ENCODE measurements at places on chromosomes 1 and 21. TPM values are rescaled to one million over a fixed set of nuclear protein-coding genes. Genes with fewer than 3 reads are reported as not detected.

GRCh38 chr1:94646786-94647555 lies 105.4 kb upstream of the F3 start:
- DNase-seq, result no peak

DNA sequence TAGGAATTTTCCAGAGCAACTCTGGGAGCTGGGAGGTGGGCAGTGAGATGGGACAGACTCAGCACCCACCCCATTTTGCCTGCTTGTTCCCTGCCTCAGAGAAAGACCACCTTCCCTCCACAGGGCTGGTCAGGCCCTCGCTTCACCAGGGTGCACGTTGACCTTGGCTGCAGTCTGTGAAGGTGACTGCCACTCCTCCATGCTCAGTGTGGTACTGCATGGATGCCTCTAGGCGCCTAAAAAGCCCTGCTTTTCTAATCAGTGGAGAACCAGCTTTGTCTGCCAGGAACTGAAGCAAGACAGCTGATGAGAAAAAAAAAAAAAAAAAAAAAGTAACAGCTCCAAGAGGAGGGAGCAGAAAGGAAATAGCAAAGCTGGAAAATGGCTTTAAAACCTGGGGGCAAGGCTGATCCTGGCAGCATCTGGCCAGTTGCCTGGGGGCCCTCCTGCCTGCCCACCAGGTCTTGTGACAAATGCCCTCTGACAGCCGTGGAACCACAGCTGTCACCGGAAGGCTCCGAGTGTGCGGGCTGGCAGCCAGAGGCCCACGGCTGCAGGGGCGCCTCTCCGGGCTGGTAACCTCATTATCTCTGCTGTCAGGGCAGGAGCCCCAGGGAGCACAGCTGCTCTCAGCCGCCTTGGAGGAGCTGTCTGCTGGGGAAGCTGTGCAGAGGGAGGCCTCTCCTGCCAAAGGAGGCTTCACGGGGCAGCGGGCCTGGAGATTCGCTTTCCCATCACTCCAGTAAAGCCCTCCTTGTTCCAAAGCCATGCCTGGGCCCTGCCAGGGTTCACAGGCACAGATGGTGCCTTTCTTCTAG lies 13.7 kb downstream of the KIAA1614 start:
- DNase-seq, result peak; percentile 90

GRCh38 chr1:57393058-57393584 lies 30.7 kb downstream of the DAB1 start:
- DNase-seq, result no peak

Gene MEX3A
- total RNA-seq, result 12.7 TPM

DNA sequence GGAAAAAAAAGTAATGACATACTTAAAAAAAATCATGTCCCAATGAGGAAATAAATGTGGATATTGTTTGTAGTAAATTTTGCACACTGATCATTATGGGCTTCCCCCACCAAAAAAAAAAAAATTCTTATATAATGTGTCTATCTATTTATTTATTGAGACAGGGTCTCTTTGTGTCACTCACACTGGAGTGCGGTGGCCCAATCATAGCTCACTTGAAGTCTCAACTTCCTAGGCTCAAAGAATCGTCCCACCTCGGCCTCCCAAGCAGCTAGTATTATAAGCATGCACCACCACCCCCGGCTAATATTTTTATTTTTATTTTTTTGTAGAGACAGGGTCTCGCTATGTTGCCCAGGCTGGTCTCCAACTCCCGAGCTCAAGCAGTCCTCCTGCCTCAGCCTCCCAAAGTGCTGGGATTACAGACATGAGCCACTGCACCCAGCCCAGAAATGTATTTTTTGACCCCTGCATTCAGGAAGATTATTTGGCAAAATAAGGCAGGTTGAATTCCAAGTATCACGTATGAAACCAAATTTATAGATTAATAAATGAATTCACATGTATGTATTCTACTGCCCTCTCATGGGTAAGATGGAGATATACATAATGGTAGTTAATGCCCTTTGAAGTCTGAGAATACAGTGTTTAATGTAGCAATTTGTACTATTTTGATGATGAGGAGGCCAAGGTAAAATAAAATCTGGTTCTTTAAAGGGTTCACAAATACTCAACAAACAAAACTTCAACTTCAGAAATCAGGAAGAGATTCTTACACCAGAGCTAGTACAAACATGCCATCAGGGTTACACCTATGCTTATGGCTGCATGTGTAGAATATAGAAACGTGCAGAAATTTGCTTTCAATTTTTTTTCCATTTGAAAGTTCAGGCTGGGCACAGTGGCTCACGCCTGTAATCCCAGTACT lies 1.4 kb upstream of the DENND2C start:
- no peak for DNase-seq

- DNase-seq, result no peak
Observed at GRCh38 chr1:24910751-24911650, 19.1 kb downstream of the RUNX3 start.

DNA sequence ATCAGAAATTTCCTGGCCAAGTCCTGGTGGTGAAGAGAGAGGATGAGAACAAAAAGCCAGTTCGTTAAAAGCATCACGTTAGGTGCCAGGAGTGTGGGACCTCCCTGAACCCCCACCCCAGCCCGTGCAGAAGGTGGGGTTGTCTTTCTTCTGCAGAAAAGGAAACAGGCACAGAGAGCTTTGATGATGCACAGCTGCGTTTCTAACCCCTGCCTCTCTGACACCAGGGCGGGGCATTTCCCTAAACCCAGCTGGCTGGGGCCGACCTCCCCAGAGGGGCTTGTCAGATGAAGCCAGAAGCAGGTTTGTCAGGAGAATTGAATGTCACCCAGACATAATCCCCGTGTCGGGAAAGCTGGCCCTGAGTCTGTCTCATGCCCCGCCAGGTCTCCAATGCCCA lies 189.3 kb upstream of the EDN2 start:
- no peak for DNase-seq

Gene KNCN
- total RNA-seq, result not detected

GRCh38 chr1:161225178-161225533 lies 704 bp upstream of the TOMM40L start:
- no peak for DNase-seq

GRCh38 chr1:195773931-195774330 lies 834.3 kb downstream of the KCNT2 start:
- DNase-seq, result no peak

- DNase-seq, result no peak
Observed at GRCh38 chr1:156400191-156400935, 31.4 kb downstream of the RHBG start.

Gene PPFIA4
- total RNA-seq, result 6.0 TPM

GRCh38 chr1:173112129-173112528 lies 61.4 kb upstream of the TNFSF18 start:
- no peak for DNase-seq

Gene DISC1
- 7.1 TPM for total RNA-seq

Gene CADM3
- total RNA-seq, result 0.22 TPM

DNA sequence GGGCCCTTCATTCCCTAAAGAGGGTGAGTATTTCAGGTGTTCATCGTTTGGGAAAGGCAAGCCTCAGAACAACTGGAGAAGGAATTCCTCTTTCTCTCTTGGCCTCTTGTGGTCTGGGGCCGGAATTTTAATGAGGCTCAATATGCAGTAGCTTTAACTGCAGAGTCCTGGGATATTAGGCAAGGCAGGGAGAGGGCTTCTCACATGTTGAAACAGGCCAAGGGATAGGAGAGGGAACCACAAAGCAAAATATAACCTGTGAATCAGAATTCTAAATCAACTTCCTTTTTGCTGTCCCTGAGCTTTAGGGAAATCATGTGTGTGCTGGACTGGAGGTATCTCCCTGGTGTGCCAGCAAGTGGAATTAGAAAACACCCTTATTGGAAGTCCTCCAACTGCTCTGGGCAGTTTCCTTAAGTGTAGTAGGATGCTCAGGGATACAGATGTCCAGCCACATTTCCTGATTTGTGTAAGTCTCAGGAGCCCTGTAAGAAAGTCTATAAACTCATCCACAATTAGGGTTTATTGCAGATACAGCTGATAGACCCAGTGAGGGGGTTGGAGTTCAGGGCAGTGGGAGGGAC lies 215.8 kb upstream of the ZRANB2 start:
- no peak for DNase-seq

GRCh38 chr21:35711213-35711612 lies 349.1 kb downstream of the SETD4 start:
- DNase-seq, result no peak

Gene GSTM1
- 17.8 TPM for total RNA-seq

DNA sequence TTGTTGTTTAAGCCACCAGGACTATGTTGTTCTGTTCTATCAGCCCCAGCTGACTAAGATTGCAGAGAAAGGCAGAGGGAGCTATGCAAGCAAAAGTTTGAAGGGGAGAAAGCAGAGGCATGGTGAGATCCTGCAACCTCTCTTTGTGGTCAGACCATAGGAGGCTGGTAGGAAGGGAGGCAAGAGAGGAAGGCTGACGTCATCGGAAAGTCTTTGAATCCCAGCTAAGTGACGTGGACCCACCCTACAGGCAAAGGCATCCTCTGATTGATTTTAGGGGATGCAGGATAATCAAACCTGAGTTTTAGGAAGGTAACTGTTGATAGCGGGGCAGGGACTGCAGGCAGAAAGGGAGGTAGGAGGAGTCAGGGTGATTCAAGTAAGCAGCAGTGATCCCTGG lies 23.3 kb upstream of the TNNI1 start:
- DNase-seq, result no peak

Gene S100B
- total RNA-seq, result 0.41 TPM

- no peak for DNase-seq
Observed at GRCh38 chr1:175192111-175192629, 406 bp downstream of the KIAA0040 start.

- no peak for DNase-seq
Observed at GRCh38 chr1:24309762-24310485, 9.2 kb upstream of the GRHL3 start.

DNA sequence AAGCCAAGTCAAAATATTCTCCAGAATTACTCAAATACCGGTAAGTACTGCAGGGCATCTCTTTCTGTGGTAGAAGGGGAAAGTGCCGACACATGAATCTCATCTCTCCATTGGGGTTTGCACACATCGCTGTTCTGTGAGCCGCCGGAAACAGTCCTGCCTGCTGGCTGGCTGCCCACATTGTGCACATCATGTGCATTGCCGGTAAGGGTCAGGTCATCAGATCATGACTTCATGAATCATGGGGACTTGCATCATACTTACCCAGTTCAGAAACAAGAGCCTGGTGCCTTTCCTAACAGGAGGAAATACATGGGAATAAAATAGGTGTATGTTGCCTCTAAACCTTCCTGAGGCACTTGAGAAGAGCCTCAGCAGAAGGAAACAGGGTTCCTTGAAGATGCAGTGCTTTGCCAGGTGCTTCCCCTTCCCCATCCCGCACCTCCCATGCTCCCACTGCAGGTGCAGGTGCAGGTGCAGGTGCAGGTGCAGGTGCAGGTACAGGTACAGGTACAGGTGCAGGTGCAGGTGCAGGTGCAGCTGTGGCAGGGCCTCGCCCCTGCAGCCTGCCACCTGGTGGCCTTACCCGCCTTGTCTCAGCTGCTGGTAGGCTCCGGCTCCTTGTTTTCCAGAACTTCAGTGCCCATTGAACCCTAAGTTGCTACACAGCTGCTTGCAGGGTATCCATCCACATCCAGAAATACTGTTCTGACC lies 26.5 kb downstream of the GPR137B start:
- no peak for DNase-seq

DNA sequence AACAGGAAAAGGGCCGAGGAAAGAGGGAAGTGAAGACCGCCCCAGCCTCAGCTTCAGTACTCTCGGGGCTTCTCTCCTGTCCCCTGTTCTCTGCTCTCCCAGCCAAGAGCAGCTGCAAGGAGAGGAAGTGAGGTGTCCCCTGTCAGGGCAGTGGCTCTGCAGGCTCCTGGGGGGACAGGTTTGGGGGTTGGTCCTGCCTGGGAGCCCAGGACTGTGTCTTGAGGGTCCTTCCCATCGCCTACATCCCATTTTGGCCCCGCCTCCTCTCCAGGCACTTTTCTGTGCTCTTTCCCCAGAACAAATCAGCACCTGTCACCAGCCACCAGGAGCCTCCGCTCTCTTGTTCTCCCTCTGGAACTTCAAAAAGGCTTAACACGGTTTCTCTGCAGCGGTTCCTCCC lies 82.6 kb downstream of the VWA5B1 start:
- DNase-seq, result no peak

DNA sequence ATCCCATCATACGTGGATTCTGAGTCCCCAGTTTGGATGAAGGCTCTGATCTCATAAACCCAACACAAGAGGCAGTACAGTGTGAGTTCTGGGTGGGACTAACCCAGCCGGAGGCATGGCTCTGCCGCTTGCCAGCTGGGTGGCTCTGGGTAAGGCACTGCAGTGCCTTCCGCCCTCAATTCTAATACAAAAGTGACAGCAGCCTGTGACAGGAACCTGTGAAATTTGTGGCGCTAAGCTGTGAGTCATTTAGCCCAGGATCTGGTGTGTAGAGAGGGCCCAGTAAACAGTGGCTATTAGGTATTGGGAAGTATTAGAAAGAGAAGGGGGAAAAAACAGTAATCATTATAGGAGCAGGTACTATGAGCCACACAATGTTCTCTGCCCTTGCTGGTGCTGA lies 23.3 kb downstream of the HSPG2 start:
- no peak for DNase-seq

DNA sequence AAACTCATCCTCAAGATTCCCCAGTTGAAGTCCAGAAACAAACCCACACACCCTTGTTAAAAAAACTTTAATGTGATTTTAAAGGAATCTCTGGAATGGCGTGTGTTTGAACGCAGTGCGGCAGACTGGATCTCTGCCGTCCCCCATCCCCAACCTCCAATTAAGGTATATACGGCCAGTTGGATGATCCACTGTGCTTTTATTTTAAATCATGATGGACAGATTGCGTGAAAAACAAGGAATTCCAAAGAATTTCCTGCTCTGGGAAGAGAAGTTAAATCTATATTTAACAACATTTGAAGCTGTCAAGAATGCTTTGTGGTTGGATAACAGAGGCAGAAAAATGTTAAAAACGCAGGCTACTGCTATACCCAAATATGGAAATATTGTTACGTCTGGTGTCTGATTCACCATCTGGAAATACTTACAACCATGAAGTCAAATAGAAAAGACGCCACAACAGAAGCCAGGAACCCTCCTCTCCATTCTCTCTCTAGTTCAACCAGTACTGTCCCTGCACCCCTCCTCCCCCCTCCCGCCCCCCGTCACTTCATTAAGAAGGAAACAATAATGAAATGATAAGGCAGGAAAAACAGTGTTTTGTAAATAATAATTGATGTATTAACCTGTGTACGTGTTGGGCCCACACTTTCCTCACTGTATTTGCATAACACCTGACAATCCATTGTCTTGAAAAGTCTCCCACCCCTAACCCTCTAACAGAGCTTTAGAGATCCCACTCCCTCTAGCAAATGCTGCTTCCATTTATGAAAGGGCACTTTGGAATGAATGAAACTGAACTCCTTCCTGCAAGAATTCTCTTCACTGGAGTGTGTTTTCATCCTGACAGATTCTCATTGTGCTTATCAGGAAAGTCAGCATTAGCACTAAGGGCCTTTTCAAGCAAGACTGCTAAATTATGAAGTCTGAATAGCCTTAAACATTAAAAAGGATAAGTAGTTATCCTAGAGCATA lies 2.0 kb upstream of the CCN1 start:
- no peak for DNase-seq

Gene PGM1
- total RNA-seq, result 96.9 TPM

- DNase-seq, result no peak
Observed at GRCh38 chr1:117590273-117590925, 15.4 kb upstream of the TENT5C start.

Gene CDK18
- 10.2 TPM for total RNA-seq

- no peak for DNase-seq
Observed at GRCh38 chr21:17501107-17502006, 11.5 kb upstream of the CXADR start.

Gene OR2L3
- not detected for total RNA-seq

Measured in chondrocyte (in vitro differentiated cells).